PC-9 (cell line): ENCODE measurements at places on chromosomes 5 and 9.
A peak's percentile ranks its signal among the peaks of the same experiment; 100 is the strongest.

- DNase-seq, result no peak
Measured at GRCh38 chr9:15361737-15362136, 54.7 kb upstream of the TTC39B start.

DNA sequence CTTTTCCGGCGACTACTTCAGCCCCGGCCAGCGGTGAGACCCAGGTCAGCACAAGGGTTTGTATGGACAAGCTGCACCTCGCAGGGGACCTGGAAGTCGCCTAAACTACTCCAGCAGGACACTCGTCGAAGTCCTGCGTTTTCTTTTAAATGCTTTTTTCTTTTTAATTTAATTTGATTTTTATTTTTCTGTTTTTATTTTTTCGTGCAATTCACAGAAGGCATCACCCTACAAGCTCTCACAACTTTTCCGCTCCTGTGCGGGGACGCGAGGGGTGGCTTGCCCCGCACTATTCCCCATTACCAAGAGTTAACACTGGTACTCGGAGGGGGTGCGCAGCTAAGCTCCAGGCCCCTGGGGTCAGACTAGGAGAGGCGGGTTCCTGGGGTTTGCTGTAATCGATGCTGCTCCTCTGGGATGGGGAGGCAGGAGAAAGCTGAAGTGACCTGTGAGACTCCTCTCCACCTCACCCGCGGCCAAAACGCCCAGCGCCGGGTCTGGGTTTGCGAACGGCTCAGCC is 1.3 kb downstream of the EDIL3 start:
- DNase-seq, result no peak

DNA sequence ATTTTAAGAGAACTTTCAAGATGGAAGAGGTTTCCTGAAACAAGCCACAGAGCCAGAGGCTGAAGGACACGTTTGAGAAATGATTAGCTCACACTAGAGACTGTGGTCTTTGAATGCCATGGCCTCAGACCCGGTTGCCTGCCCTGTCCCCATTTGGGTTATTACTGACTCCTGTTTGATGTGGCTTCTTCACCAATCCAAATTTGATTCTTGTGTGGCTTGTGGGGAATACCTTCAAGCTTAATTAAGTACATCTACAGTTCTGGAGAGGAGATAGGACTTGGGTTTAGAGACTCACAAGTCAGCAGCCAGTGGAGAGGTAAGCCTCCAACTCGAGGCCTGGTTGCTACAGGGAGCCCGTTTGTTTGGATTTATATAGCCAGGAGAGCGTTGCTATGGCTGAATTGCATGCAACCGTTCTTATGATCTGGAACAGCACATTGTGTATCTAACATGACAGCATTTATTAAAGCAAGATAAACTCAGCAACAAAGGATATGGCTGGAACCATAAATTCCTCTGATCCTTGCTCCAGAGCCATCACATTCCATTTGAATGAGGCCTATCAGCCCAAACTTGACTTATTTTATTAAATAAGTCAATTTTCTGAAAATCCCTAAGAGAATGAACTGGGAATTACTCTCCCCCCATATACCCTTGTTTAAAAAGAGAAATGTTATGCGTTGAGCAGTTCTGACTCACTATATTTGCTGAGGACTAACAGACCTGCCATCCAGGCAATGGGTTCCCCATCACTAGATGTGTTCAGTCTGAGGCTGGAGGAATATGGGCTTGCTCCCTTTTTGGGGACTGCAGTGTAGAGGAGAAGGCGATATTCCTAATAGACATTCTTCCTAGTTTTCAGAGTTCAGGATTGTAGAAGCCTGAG is 88.4 kb upstream of the TNFSF8 start:
- no peak for DNase-seq

DNA sequence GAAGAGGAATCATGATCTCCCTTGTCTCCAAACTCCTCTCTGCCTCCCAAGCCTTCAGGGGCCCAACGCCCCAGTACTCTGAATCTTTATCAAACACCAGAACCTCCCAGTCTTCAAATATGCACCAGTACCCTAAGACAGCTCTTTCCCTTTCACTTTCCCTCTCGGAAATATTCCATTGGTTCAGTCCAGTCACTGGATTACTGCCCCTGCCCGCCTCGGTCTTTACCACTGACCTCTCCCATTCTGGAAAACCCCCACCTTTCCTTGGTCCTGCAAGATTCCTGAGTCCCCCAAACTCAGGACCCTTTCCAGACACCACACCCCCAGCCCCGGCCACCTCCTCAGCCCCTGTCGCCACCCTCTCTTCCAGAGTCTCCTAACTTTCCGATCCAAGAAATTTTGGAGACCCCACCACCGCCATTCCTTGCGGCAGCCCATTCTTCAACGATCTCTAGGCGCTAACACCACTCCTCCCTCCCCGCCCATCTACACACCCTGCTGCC is 674 bp downstream of the C5orf15 start:
- no peak for DNase-seq

GRCh38 chr5:40687321-40687720 is 7.6 kb downstream of the PTGER4 start:
- DNase-seq, result no peak

DNA sequence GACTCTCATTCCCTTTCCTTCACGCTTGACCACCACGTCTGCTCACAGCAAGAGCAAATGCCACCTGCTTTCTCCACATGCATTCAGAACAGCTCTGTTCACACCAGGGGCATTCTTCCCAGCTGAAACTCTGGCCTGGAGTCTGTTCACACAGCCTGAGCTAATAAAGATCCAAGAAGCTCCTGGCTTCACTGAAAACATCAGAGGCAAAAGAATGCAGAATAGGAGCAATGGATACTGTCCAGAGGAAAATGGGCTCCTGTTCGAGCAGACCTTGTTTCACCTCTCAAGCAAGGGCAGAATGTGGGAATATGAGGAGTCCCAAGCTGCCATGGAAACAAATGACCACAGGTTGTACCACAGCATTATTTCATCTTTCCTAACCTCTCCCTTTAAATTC is 402.7 kb upstream of the TNC start:
- DNase-seq, result no peak

- no peak for DNase-seq
Measured at GRCh38 chr5:68243251-68243650, 27.7 kb downstream of the PIK3R1 start.

DNA sequence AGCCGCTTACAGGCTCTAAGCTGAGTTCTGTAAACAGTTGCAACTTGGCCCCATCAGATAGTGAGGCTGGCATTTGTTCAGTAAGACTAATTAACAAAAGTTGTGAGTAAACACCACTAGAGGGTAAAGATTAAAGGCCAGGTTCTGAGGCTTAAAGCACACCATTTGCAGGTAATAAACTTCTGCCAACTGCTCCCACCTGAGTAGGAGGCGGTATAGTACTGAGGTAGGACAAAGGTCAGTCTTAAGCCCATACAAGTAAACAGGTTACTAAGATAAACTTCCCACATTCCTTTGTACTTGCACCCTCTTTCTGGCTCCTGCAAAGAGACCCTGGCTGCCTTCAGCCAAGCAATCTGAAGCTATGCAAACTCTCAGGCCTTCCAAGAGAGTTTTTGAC is 419.6 kb downstream of the DNAH5 start:
- DNase-seq, result no peak

GRCh38 chr9:469672-470551 is 255.2 kb downstream of the DOCK8 start:
- DNase-seq, result peak; percentile 73

DNA sequence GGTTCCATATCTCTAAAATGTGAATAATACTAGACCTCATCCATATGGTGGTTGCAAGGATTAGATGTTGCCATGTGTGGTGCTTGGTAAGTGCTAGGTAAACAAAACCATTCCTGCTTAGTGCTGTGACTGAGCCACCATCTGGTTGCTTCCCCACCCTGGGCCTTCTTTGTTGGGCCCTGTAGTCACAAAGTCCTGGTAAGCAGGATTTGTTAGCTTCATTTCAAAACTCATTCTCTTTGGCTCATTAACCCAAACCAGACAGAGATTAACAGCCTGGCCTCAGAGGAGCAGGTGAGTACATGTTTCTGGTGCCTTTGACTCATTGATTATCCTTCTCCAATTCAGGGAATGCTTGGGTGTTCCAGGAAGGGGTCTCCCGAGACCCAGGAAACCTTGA is 240.2 kb downstream of the ARHGAP26 start:
- DNase-seq, result no peak
